Bronchus fibroblast of lung (primary cell): ENCODE measurements at places on chromosomes 1 and 21. TPM values are rescaled to one million over a fixed set of nuclear protein-coding genes. Genes with fewer than 3 reads are reported as not detected.

ACTL8 gene
- total RNA-seq, result 0.30 and 0.34 TPM in 2 replicates

CELSR2 gene
- 1.5 TPM in 2 replicates for total RNA-seq

PLD5 gene
- total RNA-seq, result under 0.01 and 0.15 TPM in 2 replicates

KRTAP10-1 gene
- total RNA-seq, result not detected in 2 replicates

RNU1-3 gene
- total RNA-seq, result under 0.01 TPM in 1 of 2 replicates, not detected in the other

EXTL1 gene
- 0.30 and 0.34 TPM in 2 replicates for total RNA-seq

VAMP4 gene
- total RNA-seq, result 4.4 and 4.9 TPM in 2 replicates

AMPD1 gene
- total RNA-seq, result not detected in 2 replicates

TOR3A gene
- total RNA-seq, result 41.6 and 55.6 TPM in 2 replicates

CD247 gene
- not detected in 2 replicates for total RNA-seq

PRELP gene
- total RNA-seq, result under 0.01 TPM in 2 replicates

LCE1B gene
- total RNA-seq, result not detected in 2 replicates

KIAA1614 gene
- total RNA-seq, result 5.7 and 9.2 TPM in 2 replicates

DUSP23 gene
- total RNA-seq, result 25.3 and 36.5 TPM in 2 replicates

THAP3 gene
- total RNA-seq, result 28.2 and 31.6 TPM in 2 replicates

F5 gene
- not detected in 2 replicates for total RNA-seq

MRPS6 gene
- 22.4 and 24.0 TPM in 2 replicates for total RNA-seq

CCDC24 gene
- 3.0 and 4.3 TPM in 2 replicates for total RNA-seq

ADAMTS4 gene
- 3.6 and 3.7 TPM in 2 replicates for total RNA-seq

C8B gene
- not detected in 2 replicates for total RNA-seq

CDA gene
- 4.2 and 6.5 TPM in 2 replicates for total RNA-seq

LCE4A gene
- not detected in 2 replicates for total RNA-seq

CCDC190 gene
- total RNA-seq, result 0.89 and 1.7 TPM in 2 replicates

DIO1 gene
- not detected in 2 replicates for total RNA-seq

PLXNA2 gene
- 5.5 and 6.2 TPM in 2 replicates for total RNA-seq

ARHGAP30 gene
- total RNA-seq, result not detected in 2 replicates

RABGAP1L gene
- total RNA-seq, result 9.7 and 10.4 TPM in 2 replicates

RAB7B gene
- total RNA-seq, result 3.2 and 3.4 TPM in 2 replicates

IL19 gene
- total RNA-seq, result not detected in 2 replicates

TNFSF4 gene
- total RNA-seq, result 15.5 and 15.6 TPM in 2 replicates
